ENCODE measurements at places on chromosomes 5 and 9. TPM values are rescaled to one million over a fixed set of nuclear protein-coding genes. Genes with fewer than 3 reads are reported as not detected.

DNA sequence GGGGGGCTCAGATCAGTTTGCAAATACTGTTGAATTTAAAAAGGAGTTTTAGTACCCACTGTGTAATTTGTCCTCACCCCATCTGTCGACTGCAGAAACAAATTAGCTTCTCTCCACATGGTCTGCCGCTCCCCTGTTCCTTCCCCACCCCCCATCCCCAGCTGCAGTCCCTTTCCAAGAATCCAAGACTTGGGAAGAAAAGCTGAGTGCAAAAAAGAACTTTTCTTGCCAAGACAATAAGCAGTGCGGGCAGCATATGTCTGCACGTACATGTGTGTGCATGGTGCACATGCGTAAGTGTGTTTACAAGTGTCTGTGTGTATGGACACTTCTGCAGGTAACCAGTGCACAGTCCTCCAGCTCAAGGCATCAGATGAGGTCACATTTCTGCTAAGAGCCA lies 125.7 kb upstream of the SMIM23 start:
- DNase-seq = no peak

DNA sequence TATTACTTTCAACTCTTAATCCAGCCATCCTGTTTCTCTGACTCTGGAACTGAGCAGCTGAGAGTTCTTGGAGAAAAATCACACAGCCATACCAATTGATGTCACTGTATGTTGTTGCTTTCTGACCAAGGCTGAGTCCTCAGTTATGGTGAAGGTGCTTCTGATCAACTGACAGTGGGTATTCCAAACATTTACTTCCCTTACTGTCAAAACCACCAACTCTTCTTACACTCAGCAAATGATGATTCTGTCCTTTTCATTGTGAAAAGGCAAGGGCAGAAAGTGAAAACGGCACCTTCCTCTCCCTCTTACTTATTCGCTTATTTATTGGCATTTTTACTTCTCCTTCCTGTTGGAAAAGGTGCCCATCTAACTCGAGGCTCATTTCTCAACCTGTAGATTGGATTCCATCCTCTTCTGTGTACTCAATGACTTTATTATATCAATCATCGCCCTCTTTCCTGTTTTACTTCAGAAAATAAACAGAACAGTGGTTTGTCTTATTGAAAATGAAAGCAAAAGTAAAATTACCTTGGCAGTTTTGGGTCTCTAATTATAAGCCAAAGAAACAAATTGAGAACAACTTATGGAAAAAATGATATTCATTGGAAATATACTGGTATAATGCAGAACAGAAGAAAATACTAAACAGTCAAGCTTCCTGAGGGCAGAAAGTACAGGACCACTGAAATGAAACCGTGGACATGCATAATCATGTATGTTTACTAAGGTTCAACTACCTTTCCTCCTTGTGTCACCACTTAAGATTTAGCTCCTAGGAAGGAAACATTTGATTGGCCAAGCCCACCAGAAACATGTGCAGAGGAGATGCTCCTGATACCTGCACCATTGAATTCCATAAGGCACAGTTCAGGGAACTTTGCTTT lies 104.5 kb upstream of the CHD1 start:
- no peak for DNase-seq

Gene PCDHGB7
- total RNA-seq = 9.2 TPM

Gene ACER2
- total RNA-seq = 10.4 TPM

Gene DIRAS2
- total RNA-seq = not detected

DNA sequence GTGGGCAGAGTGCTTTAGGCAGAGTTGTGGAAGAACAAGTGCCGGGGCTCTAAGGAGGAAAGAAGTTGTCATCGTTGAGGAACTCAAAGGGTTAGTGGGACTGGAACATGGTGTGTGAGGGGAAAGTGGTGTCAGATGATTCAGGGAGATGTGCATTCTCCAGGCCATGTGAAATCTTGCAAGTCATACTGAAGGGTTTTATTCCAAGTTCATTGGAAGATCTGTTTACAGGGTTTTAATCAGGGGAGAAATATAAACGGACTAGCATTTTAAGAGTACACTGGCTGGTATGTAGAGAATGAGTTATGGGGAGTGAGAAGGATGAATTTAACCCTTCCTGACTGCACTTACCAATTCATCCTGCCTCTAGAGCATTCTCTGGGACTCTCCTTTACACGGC lies 49.3 kb downstream of the NR2F1 start:
- DNase-seq = no peak

DNA sequence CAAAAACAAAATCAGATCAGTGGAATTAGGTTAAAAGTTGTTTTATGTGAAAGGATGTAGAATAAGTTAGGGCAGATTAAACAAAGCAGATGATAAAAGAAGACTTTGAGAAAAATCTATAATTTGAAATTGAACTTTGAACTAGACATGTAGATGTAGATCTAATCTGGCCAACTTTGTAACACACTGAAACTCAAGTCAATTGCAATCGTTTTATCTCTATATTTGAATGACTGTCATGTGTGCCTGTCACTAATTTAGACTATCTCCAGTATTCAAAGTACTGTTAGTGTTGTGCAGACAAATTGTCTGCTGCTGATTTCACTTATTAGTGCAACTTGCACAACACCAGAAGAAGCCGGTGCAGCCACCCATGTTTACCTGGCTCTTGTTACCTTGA lies 39.8 kb downstream of the ACOT12 start:
- DNase-seq = no peak

DNA sequence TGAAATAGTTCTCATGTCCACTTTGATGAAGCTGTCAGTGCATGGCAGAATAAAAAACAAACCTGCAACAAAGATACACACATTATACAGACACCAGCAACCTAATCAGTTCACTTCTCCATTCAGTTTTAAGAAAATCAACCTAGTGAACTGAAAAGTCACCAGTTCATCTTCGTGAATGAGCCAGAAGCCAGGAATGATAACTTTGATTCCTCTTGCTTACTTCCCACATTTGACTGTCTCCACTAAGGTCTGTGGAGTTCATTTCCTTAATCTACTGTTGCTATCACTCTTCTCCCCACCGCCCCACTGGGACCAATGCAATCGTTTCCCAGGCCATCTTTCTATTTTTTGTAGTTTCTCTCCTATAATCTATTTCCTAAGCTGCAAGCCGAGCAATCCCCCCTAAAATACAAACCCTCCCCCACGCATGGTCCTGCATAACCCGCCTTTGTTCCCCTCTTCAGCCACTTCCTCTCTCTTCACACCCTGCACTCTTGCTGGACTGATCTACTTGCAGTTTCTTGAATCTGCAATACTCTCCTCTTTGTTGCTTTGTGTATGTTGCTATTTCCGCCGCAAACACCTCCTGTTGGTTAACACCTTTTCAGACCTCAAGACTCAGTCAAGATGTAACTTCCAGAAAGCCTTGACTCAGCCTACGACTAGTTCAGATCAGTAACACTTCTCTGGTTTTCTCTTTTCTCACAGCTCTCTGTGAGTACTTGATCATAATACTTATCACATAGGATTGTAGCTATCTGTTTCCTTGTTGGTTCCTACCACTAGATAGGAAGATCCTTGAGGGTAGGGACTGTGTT lies 16.6 kb downstream of the STOM start:
- DNase-seq = no peak

- peak; percentile 46 for DNase-seq
Measured at GRCh38 chr9:123997665-123998277, 13.8 kb upstream of the LHX2 start.

GRCh38 chr5:96909003-96909402 lies 26.9 kb upstream of the LNPEP start:
- DNase-seq = no peak

DNA sequence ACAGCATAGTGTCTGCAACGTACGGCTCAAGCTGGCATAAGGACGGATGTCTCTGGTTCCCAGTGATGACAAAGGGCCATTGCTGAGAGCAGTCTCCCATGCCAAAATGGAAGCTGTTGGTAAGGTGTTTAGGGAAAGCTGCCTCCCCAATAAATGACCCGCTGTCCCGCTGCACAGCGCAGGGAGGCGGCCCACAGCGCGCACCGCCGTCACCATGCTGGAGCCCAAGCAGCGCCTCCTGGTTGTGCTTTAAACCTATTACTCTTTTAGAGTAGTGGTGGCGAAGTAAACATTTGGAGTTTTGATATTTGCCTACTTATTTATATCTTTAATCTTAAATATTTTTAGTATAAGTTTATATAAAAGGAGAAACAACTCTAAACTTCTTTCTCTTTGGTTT lies 70.4 kb upstream of the C5orf63 start:
- no peak for DNase-seq

Gene LCN15
- not detected for total RNA-seq

DNA sequence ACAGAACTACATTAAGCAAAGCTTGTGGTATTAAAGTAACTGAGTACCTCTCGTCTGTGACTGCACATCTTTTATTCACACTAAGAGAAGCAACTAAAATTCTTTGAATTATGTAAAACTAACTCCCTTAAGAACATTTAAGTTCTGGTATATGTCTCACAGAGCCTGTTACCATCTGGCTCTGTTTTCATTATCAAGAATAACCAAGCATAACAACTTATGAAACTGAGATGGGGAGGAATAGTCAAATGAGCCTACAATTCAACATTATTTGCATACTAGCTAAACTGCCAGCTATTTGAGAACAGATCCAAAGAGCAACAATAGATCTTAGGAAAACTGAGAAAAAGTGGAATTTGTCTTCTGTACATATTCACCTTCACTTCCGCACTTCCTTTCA lies 25.3 kb upstream of the ISOC1 start:
- DNase-seq = no peak

- no peak for DNase-seq
Measured at GRCh38 chr5:57816108-57816507, 333.5 kb upstream of the ACTBL2 start.

Gene RNF208
- 0.72 TPM for total RNA-seq

Gene ADAMTS16
- total RNA-seq = 1.9 TPM

Gene RXFP3
- not detected for total RNA-seq

DNA sequence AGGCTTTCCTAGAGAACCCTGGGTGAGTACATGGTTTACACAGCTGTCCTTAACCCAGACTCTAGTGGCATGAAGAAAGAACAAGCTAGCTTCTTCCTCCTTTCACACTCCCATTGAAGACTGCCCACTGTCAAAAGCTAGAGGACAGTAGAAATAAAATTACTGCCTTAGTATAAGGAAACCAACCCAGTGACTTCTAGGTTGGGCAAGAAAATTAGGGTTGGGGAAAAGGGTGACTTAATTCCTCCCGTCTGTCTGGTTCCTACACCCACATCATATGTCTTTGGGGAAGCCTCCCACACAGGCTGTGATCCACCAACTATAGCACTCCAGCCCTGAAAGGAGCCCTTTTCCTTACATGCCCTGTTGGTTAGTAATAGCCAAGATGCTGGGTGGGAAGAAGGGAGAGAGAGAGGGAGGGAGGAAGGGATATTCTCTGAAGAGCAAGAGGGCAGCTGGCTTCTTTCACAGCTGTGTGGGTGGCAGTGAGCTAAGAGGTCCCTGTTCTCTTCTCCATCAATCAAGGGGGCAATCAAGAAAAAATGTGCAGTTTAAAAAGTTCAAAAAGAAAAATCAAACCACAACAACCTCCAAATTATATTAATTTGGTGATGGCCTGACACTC lies 21.7 kb downstream of the HBEGF start:
- DNase-seq = no peak

DNA sequence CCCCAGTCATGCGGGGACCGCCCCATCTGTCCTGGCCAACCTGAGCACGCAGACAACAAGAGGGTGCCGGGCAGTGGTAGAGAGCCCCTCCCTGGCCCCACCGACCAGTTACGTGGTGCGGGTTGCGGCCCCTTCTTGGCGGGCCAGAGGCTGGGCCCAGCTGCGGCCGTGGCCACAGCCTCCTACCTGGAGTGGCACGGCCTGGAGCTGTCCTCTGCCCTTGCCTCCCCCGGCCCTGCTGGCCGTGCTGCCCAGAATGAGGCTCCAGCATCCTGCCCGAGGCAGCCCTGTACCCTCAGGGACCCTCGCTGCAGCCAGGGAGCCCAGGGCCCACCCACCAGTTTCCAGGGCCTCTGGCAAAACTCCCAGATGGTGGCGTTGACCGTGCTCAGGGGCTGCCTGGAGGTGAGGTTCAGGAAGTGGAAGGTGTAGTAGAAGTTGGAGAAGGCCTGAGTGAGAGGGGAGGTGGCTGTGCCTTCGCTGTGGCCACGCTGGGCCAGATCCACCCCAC lies 5.7 kb downstream of the ENTPD8 start:
- DNase-seq = no peak

DNA sequence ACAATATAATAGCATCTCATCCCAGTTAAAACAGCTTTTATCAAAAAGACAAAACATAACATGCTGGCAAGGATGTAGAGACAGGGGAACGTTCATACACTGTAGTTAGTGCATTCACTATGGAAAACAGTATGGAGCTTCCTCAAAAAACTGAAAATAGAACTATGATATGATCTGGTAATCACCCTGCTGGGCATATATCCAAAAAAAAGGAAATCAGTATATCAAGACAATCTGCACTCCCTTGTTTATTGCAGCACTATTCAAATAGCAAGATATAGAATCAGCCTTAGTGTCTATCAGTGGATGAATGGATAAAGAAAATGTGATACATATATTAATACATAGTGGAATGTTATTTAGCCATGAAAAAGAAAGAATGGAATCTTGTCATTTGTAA lies 88.5 kb downstream of the PBX3 start:
- no peak for DNase-seq

- no peak for DNase-seq
Measured at GRCh38 chr5:179475208-179475751, 75.1 kb upstream of the RUFY1 start.

- DNase-seq = no peak
Measured at GRCh38 chr9:72875221-72875620, 77.6 kb downstream of the ALDH1A1 start.

Gene BNC2
- total RNA-seq = 53.6 TPM

Gene NDUFA8
- total RNA-seq = 41.7 TPM

DNA sequence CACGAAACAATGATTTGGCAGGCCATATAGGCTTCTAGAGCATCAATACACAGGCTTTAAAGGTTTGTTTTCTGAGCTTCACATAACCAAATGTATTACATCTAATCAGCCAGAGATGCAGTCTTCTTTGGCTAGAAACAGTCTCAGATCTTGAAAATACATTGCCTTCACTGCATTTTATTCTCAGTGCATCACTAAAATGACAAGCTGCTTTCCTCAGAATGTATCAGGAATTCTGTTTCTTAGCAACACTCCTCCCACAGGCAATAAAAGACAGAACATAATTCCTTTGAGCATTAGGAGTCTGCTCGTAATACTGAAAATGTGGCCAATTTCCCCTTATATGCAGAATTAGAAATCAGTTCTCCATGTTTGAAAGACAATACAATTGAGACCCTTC lies 36.9 kb downstream of the FEM1C start:
- DNase-seq = no peak

DNA sequence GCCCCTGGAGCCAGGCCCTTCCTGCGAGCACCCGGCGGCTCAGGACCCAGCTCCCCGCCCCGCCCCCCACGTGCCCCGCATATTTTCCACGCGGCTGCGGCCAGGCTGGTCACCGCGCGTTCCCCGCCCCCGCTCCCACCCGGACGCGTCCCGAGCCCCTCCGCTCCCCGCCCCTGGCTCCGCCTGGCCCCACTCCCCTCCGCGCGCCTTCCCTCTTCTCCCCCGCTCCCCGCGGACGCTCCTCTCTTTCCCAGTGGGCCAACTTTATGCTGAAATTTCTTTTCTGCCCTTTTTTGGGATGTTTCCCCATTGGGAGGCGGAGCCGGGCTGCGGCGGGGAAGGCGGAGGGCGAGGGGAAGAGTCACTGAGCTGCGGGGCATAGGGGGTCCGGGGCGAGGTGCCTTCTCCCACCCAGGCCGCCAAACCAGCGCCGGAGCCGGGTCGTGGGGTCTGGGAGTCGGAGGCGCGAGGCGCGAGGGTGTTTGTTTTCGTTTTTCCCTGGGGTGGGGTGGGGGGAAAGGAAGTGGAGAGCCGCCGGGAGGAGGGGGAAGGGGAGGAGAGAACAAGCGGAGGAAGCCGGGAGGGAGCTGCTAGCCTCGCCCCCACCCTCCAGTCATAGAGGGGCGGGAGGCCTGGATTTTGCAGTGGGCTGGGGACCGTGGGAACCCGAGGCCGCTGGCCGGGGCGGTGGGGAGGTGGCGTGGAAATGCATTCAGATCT lies 1.0 kb upstream of the TPM2 start:
- DNase-seq = peak; percentile 59

All from omental fat pad (tissue), 4 donors.